ENCODE measurements at places on chromosomes 12 and 14. TPM values are rescaled to one million over a fixed set of nuclear protein-coding genes. Genes with fewer than 3 reads are reported as not detected.

The MYL6 gene
- total RNA-seq: 1,179 TPM

DNA sequence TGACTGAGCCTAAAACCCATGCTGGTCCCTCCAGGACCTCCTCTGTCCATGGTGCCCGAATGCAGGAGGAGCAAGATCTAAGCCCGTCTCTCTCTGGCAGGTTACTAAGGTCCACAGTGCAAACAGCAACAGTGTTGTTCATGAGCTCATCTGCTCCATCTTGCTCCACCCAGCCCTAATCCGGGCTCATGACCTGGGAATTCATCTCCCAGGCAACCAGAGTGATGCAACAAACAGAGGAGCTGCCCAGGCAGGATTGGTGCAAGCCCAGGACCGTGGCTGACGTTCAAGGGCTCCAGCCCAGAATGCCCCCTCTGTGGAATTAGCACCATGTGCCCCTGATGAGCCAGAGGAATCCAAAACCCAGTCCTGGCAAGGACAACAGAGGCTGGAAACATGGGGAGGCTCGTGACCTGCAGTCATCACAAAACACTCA, 29.9 kb downstream of the HSPB8 start:
- H3K4me3 ChIP-seq: no peak overlapping the region
- H3K4me1 ChIP-seq: no peaks in the 10 kb centered on the region
- H3K36me3 ChIP-seq: no peaks in the 10 kb centered on the region

The TAS2R19 gene
- total RNA-seq: 0.35 TPM

- no peak for DNase-seq
- no peaks in the 10 kb centered on the region for H3K4me1 ChIP-seq
- no peak overlapping the region for H3K27ac ChIP-seq
- no peaks in the 10 kb centered on the region for H3K36me3 ChIP-seq
- no peaks in the 10 kb centered on the region for H3K27me3 ChIP-seq
Observed at GRCh38 chr14:68027276-68027675, 207.7 kb downstream of the RAD51B start.

The AICDA gene
- not detected for total RNA-seq

DNA sequence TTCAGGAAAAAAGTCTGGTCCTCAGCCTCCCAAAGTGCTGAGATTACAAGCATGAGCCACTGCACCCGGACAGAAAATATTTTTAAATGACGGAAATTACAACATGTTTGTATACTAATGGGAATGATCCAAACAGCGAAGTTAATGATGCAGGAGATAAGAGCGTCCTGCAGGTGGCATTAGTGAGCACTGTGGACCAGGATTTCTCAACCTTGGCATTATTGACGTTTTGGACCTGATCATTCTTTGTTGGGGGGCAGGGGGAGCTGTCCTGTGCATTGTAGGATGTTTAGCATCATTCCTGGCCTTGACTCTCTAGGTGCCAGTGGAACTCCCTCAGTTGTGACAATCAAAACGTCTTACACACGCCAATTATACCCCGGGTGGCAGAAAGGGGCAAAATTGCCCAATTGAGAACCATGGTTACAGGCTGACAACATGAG, 34.1 kb downstream of the SCFD1 start:
- H3K27me3 ChIP-seq: no peaks in the 10 kb centered on the region
- no peak overlapping the region for H3K27ac ChIP-seq
- H3K4me1 ChIP-seq: no peaks in the 10 kb centered on the region

GRCh38 chr12:98475565-98475908, 39.9 kb upstream of the TMPO start:
- no peaks in the 10 kb centered on the region for H3K27me3 ChIP-seq
- no peaks in the 10 kb centered on the region for H3K36me3 ChIP-seq
- no peak overlapping the region for H3K4me3 ChIP-seq
- no peak for DNase-seq
- H3K4me1 ChIP-seq: peaks cover 11% of the 10 kb centered on the region

DNA sequence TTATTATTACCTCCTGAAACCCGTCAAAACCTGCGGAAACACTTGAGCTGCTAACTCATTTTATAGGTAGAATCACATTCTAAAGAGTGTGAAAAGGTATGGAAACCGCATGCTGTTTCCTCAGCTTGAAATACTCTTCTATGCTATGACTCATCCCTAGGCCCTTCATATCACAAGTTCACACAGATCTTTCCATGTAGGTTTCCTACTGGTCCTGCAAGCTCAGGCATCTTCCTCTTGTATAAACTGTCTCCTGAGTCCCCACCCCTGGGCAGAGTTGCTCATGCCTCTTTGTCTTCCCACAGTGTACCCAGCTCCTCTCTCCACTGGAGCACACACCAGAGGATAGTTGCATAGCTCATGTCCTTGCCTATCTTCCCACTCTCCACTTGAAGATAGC, 84.7 kb downstream of the CMAS start:
- no peak for DNase-seq
- no peak overlapping the region for H3K4me3 ChIP-seq
- H3K27me3 ChIP-seq: no peaks in the 10 kb centered on the region
- no peaks in the 10 kb centered on the region for H3K4me1 ChIP-seq

DNA sequence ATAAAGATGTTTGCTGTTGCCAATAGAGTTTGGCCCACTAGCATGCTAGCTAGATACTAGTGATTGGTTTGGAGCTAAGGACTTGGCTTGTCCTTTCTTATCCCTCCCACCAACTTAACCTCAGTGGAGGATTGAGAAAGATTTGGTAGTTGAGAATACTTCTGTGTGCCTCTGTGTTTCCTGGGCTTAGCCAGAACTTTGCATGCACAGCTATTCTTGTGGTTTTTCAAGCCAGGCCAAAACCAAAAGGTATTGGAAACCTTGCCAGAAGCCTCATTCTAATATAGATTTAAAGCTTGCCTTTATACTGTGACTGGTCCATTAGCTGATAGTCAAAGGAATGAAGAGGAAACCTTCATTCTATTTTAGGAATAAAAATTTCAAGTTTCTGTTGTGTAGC, 188.5 kb downstream of the CCDC91 start:
- H3K4me3 ChIP-seq: no peak overlapping the region
- H3K27ac ChIP-seq: no peak overlapping the region
- H3K36me3 ChIP-seq: no peaks in the 10 kb centered on the region
- H3K27me3 ChIP-seq: no peaks in the 10 kb centered on the region
- no peaks in the 10 kb centered on the region for H3K4me1 ChIP-seq
- no peak for DNase-seq

GRCh38 chr14:55814064-55814463, 234.1 kb downstream of the KTN1 start:
- H3K27me3 ChIP-seq: no peaks in the 10 kb centered on the region
- no peaks in the 10 kb centered on the region for H3K36me3 ChIP-seq
- H3K27ac ChIP-seq: no peak overlapping the region
- H3K4me3 ChIP-seq: no peak overlapping the region
- DNase-seq: no peak

GRCh38 chr14:49505041-49505766, 81.0 kb downstream of the RPS29 start:
- no peak overlapping the region for H3K4me3 ChIP-seq
- H3K27me3 ChIP-seq: no peaks in the 10 kb centered on the region
- DNase-seq: no peak
- no peaks in the 10 kb centered on the region for H3K4me1 ChIP-seq
- H3K36me3 ChIP-seq: no peaks in the 10 kb centered on the region

- no peaks in the 10 kb centered on the region for H3K27me3 ChIP-seq
- H3K4me1 ChIP-seq: peaks cover 5% of the 10 kb centered on the region
- no peak for DNase-seq
- no peak overlapping the region for H3K4me3 ChIP-seq
Observed at GRCh38 chr14:80428171-80428570, 216.9 kb upstream of the DIO2 start.

The CLEC12A gene
- 1.3 TPM for total RNA-seq

GRCh38 chr12:114729731-114730130, 45.8 kb upstream of the TBX3 start:
- no peak for DNase-seq
- peaks cover 2% of the 10 kb centered on the region for H3K27me3 ChIP-seq
- H3K27ac ChIP-seq: no peak overlapping the region
- H3K4me3 ChIP-seq: no peak overlapping the region
- H3K4me1 ChIP-seq: no peaks in the 10 kb centered on the region
- H3K36me3 ChIP-seq: no peaks in the 10 kb centered on the region

DNA sequence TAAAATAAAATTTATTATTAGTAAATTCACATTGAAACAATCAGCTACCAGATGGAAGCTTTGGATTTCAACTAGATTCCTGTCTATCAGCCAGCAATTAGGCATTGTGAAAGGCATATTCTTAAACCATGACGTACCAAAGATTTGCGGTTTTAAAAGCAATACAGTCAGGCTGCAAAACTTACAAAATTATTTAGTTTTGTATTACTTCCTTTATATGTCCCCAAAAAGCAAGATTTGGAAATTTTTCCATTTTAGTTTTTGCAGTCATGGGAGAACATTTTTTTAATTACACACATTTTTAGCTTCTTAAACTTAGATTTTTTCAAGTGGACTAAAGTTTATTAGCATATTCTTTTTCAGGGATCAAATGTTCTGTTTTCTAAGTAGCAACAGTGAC, 225.0 kb upstream of the KITLG start:
- DNase-seq: no peak
- no peak overlapping the region for H3K27ac ChIP-seq
- H3K4me1 ChIP-seq: no peaks in the 10 kb centered on the region
- no peaks in the 10 kb centered on the region for H3K27me3 ChIP-seq
- no peak overlapping the region for H3K4me3 ChIP-seq
- H3K36me3 ChIP-seq: no peaks in the 10 kb centered on the region

- H3K36me3 ChIP-seq: no peaks in the 10 kb centered on the region
- no peak overlapping the region for H3K4me3 ChIP-seq
- no peaks in the 10 kb centered on the region for H3K4me1 ChIP-seq
Observed at GRCh38 chr14:103232831-103233319, 101.2 kb upstream of the EIF5 start.

DNA sequence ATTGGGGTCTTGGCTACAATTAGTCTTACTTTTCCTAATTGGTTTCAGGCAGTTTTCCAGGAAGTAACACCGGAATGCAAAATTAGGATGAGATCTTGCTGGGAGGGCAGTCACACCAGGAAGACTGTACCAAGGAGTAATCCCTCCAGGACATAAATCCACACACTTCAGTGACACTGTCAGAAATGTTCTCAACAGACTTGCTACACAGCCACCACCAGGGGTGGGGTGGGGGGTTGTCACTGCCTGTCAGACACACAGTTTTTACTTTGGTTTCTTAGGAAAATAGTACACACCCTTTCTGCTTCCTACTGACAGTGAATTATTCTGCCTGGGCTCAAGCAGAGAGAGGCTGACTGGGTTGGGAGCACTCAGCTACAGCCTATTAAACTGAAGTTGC, 102.9 kb upstream of the CCDC196 start:
- H3K4me1 ChIP-seq: peaks cover 25% of the 10 kb centered on the region
- no peak overlapping the region for H3K27ac ChIP-seq
- no peak for DNase-seq
- H3K4me3 ChIP-seq: no peak overlapping the region
- H3K27me3 ChIP-seq: no peaks in the 10 kb centered on the region

DNA sequence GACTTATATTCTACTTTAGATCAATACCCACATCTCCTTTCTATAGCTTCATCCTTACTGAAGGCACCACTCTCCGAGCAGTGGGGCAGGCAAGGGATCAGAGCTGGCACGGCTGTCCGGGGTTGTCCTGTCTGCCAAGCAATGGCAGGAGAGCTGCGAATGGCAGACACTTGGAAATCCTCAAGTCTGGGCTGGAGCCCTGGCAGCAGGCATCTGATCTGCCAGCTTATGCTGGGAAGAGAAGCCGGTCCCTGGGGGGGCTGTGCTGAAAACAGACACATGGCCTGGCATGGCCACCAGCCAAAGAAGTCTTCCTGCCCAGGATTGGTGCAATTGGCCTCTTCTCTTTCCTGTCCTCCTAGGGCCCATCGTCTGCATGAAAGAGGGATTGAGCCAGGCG, 280.2 kb upstream of the PWP1 start:
- H3K4me3 ChIP-seq: no peak overlapping the region
- H3K27ac ChIP-seq: no peak overlapping the region
- no peaks in the 10 kb centered on the region for H3K4me1 ChIP-seq
- DNase-seq: no peak

- no peaks in the 10 kb centered on the region for H3K27me3 ChIP-seq
- DNase-seq: no peak
- H3K4me3 ChIP-seq: no peak overlapping the region
- no peak overlapping the region for H3K27ac ChIP-seq
- H3K4me1 ChIP-seq: peaks cover 5% of the 10 kb centered on the region
- no peaks in the 10 kb centered on the region for H3K36me3 ChIP-seq
Observed at GRCh38 chr12:112894128-112894527, 12.6 kb upstream of the OAS1 start.

DNA sequence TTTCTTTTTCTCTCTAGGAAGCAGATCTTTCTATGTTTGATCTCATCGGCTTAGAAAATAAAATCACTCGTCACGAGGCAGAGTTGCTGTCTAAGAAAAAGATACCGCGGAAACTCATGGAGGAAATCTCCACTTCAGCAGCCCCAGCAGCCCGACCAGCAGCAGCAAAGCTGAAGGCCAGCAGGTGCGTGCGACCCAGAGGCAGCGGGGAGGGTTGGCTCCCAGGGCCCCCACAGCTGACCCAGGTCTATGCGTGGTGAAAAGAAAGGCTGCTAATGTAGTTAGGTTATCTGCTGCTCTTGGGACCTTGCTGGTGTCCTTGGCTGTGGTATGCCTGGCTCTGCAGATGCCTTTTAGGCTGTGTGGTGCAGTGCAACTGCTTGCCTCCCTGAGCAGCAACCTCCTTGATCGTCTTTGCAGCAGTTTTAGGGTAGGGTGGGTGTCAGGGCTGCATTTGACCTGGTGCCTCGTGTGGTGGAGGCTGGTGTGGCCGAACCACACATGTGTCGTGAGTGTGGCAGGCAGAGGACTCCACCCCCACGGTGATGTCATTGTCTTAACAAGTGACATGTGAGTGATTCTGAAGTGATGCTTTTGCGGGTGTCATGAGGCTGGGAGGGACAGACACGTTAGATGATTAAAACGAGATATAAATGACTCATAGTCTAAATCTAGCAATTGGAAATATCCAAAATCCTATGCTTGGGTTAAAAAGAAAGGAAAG, 68.6 kb downstream of the EP400 start:
- no peaks in the 10 kb centered on the region for H3K27me3 ChIP-seq
- H3K27ac ChIP-seq: no peak overlapping the region
- peaks cover 77% of the 10 kb centered on the region for H3K36me3 ChIP-seq
- no peak for DNase-seq

DNA sequence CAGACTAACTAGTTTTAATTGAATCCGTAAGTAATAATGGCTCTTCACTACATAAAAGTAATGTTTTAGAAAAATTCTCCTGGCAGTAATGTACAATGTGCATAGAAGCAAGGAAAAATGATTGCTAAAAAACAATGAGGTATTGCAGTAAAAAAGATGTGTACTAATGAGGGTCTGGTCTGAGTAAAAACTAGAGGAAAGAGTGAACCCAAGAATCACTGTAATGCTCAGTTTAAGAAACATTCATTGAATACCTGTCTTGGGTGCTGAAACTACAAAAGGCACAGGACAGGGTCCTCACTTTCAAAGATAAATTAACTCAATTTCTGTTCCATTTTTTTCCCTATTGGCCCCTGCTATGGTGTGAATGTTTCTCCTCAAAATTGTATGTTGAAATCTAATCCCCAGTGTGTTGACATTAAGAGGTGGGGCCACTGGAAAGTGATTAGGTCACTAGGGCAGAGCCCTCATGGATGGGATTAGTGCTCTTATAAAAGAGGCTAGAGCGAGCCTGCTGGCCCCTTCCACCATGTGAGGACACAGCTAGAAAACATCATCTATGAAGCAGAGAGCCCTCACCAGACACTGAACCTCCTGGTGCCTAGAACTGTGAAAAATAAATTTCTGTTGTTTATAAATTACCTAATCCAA, 51.6 kb downstream of the RPS6KA5 start:
- no peaks in the 10 kb centered on the region for H3K36me3 ChIP-seq
- peak; percentile 65 for DNase-seq
- H3K27ac ChIP-seq: peak overlapping the region; percentile 29
- no peaks in the 10 kb centered on the region for H3K4me1 ChIP-seq
- H3K27me3 ChIP-seq: no peaks in the 10 kb centered on the region
- H3K4me3 ChIP-seq: no peak overlapping the region

The C14orf180 gene
- total RNA-seq: 135 TPM

The GUCY2C gene
- not detected for total RNA-seq

All from right atrium auricular region (tissue), 2 donors.